ENCODE measurements at places on chromosomes 1 and 21. TPM values are rescaled to one million over a fixed set of nuclear protein-coding genes. Genes with fewer than 3 reads are reported as not detected.

Gene FMOD
- not detected for total RNA-seq

Gene FASLG
- total RNA-seq: not detected

Gene PROK1
- total RNA-seq: not detected

Gene KRTAP21-2
- not detected for total RNA-seq

Gene GCSAML
- total RNA-seq: not detected

Gene GUCA2B
- not detected for total RNA-seq

Gene REN
- 0.13 TPM for total RNA-seq

Gene OR2T33
- not detected for total RNA-seq

Gene CSMD2
- not detected for total RNA-seq

Gene ODR4
- total RNA-seq: 16.5 TPM

Gene JMJD4
- total RNA-seq: 25.0 TPM

Gene TINAGL1
- total RNA-seq: 0.51 TPM

Gene RORC
- 0.06 TPM for total RNA-seq

Gene NCAM2
- total RNA-seq: not detected

Gene CYP4A11
- total RNA-seq: not detected

Gene PLA2G5
- not detected for total RNA-seq

Gene S100A2
- total RNA-seq: 36.3 TPM

Gene CD1E
- not detected for total RNA-seq

Gene HCRTR1
- not detected for total RNA-seq

Gene AQP10
- not detected for total RNA-seq

Gene ASCL5
- 0.10 TPM for total RNA-seq

Gene FLG2
- not detected for total RNA-seq

Gene EDEM3
- 8.2 TPM for total RNA-seq

Gene C1QTNF12
- total RNA-seq: 1.7 TPM

Gene TNFRSF4
- total RNA-seq: not detected

Data from A549 treated with GW870086 at 1 μM for 4 hours (cell line).